ENCODE measurements at places on chromosomes 6 and 20. TPM values are rescaled to one million over a fixed set of nuclear protein-coding genes. Genes with fewer than 3 reads are reported as not detected.

DNA sequence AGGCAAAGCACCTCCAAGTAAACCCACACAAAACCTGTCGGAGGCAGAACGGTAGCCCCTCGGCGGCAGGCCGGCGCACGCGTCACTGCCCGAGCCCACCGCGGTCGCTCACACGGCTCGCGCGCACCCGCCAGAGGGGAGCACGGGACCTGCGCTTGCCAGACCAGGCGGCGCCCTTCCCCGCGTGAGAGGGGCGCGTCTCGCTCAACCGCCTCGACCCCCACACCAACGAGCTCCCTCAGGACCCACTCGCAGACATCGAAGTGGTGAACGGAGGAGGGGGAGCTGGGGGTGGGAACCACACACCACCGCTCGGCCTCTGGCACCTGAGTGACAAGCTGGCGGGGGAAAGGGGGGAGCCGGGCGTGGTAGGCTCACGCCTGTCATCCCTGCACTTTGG lies 1513.4 kb upstream of the DEFB115 start:
- DNase-seq, result no peak

DNA sequence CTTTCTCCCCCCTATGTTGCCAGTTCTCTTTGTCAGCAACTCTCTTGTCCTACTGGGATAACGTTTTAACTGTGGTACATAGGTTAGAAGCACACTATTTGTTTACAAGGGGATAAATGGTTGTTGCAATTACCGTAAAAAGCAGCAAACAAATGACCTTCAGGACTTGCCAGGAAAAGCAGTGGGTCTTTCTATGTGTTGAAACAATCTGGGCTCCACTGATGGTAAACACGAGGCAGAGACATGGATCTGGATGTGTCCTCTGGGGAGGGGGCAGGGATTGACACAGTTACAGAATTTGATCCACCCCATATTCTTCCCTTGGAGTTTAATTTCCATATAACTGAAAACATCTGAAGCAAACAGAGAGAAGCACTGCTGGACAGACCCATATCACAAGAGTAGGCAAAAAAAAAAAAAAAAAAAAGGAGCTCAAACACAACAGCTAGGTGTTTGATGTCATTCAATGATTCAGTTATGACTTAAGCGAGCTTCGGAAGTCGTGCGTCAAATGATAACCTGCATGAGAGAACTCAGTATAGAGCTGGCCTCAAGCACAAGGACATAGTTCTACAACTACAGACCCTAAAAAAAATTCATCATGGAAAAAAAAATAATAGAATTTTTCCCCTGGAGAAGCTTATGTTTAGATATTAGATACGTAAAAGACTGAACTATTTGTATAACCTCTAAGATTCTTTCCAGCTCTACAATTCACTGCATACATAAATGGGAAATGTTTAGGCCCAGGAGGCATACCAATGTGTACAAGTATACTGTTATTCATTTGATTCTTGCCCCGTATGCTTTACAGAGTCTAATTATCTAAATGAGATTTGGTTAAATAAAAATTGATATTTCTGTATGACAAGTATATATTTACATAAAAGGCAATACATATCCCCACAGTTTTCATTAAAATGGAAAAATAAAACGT lies 127.7 kb downstream of the ALDH8A1 start:
- no peak for DNase-seq

DNA sequence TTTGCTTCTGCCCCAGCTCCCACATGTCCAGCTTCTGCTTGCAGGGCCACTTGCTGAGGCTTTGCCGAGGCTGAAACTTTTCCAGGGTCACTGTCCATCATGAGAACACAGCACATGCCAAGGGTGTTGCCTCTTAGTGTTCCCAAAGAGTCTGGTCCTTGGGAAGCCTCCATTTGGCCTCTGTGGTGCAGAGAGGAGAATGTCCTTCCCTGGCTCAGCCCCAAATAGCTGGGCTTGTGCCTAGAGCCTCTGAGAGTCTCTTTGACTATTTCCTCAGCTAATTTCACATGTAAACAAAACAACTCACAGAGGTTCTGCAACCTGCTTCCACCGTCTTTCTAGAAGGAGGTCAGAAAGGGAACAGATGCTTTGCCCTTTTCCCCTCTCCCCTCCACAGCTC lies 40.4 kb upstream of the RAB23 start:
- peak; percentile 39 for DNase-seq

DNA sequence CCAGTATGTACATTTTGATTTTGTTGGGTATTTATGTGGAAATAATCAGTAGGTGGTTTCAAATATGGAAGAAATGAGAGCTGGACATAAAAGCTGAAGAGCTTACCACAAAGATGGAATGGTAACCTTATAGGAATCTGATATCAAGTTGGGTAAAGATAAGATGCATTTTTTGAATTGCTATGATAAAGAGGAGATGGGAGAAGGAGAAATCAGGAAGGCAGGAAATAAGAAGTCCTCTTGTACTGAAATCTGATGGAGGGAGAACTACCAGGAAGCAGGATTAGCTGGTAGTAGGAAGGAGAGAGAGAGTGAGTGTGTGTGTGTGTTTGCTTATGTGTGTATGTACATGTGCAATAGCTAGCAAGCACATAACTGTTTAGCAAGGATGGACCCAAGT lies 468.4 kb downstream of the PHF3 start:
- DNase-seq, result no peak

- no peak for DNase-seq
These were observed 64.2 kb upstream of the SUPT3H start for GRCh38 chr6:45441851-45442453.

DNA sequence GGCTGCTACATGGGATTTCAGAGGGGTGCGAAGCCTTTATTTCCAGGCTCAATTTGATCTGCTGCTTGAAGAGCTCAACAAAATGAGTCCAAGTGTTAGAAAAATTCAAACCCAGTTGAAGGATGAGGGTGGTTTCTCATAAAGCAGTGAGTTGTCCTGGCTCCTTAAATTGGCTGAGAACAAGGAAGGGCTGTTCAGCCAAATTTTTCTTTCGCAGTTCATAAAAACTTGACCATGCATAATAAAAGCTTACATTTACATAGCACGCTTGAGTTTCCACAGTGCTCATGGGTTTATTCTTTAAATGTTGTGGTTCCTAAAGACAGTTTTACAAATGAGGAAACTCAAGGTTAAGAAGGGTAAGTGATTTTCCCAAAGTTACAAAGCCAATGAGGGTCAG lies 174.4 kb upstream of the FOXA2 start:
- no peak for DNase-seq

The RNF182 gene
- polyA plus RNA-seq, result 0.03 TPM

The SEL1L2 gene
- polyA plus RNA-seq, result 0.40 TPM

The PSORS1C1 gene
- 5.1 TPM for polyA plus RNA-seq

- no peak for DNase-seq
These were observed 659 bp downstream of the TMX4 start for GRCh38 chr20:8018958-8019245.

The EBF4 gene
- polyA plus RNA-seq, result 1.6 TPM

The FOXQ1 gene
- polyA plus RNA-seq, result 0.24 TPM

The ABT1 gene
- polyA plus RNA-seq, result 7.3 TPM

The SYTL3 gene
- polyA plus RNA-seq, result 2.5 TPM

DNA sequence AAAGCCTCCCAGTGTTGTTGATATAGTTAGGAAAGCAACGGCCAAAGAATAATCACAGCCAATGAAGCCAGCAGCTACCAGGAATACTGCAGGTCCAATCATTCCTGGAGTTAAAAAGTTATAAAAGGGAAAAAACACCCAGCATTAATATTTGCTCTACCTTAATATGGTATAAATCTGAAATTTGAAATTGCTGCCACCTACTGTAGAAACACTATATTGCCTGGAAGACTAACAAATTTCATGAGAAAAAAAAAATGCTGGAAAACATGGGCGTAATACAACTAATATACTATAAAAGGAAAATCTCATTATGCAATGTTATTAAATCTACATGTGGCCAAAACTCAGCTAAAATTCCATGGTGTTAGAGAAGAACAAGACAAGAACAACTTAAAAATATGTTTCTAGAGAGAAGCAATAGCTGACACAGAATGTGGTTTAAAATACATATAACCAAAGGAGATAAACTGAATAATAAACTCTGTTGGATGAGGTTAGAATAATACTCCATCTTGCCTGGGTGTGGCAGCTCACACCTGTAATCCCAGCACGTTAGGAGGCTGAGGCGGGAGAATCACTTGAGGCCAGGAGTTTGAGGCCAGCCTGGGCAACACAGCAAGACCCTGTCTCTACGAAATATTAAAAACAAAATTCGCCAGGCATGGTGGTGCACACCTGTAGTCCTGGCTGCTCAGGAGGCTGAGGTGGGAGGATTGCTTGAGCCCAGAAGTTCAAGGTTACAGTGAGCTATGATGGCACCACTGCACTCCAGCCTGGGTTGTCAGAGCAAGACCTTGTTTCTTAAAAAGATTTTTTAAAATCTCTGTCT lies 43.1 kb downstream of the SLC17A5 start:
- no peak for DNase-seq

DNA sequence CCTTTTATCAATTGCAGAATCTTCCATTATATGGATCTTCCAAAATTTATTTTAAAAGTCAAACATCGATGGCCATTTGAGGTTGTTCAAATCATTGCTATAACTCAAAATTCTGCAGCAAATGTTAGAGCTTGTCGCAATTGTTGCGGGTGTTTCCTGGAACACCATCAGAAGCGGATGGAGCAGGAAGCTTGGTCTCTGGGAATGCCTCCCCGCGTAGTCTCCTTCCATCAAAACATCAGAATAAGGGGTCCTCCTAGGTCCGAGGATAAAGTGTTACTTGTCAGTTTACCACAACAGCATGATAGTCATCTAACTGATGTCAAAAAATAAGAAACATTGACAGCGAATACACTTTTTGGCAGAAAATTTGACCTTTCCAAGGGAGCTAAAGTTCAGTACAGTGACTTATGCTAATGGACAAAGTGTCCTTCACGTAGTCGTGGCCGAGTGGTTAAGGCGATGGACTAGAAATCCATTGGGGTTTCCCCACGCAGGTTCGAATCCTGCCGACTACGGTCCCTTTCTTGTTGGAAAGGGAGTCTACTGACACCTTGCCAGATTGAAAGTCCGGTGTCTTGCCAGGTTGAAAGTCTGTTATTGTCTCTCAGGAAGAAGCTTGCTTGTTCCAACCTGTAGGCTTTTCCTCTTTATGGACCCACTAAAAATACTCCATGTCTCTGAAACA lies 59.0 kb upstream of the ZNF184 start:
- no peak for DNase-seq

GRCh38 chr6:155778336-155778735 lies 322.7 kb upstream of the NOX3 start:
- DNase-seq, result no peak

The MOG gene
- not detected for polyA plus RNA-seq

- no peak for DNase-seq
These were observed 20.3 kb upstream of the SPDEF start for GRCh38 chr6:34576286-34576955.

DNA sequence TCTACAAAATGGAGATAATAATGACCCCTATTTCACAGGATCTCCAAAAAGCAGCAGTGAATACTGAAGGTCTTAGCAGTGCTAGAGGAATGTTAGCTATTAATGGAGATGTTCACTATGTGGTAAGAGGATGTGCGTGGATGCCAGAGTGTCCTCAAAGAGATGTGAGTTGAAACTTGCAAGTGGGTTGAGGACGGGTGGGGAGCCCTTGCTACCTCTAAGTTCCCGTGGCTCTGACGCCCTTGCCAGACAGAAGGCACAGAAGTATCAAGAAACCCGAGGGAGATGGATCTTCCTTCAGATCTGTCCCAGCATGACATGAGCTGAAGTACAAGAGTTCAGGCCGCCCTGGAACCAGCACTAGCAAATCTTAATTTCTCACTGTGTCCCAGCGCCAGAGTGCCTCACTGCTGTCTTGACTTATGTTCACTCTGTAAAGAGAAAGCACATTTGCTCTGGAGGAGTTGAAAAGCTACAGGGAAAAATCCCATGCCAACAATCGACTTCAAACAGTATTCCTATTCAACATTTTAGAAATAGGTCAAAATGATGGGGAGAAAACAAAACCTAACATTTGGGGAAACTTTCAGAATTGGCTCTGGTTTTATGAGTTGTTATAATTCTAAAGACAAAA lies 59.5 kb downstream of the FYN start:
- DNase-seq, result no peak

DNA sequence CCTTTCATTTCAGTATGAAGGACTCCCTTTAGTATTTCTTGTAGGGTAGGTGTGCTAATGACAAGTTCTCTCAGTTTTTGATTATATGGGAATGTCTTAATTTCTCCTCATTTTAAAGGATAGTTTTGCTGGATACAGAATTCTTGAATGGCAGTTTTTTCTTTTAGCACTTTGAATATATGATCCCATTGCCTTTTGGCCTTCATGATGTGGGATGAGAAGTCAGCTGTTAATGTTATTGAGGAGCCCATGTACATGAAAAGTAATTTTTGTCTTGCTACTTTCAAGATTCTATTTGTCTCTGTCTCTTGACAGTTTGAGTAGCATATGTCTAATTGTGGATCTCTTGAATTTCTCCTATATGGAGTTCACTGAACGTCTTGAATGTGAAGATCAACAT lies 30.9 kb downstream of the RSPH3 start:
- DNase-seq, result no peak

DNA sequence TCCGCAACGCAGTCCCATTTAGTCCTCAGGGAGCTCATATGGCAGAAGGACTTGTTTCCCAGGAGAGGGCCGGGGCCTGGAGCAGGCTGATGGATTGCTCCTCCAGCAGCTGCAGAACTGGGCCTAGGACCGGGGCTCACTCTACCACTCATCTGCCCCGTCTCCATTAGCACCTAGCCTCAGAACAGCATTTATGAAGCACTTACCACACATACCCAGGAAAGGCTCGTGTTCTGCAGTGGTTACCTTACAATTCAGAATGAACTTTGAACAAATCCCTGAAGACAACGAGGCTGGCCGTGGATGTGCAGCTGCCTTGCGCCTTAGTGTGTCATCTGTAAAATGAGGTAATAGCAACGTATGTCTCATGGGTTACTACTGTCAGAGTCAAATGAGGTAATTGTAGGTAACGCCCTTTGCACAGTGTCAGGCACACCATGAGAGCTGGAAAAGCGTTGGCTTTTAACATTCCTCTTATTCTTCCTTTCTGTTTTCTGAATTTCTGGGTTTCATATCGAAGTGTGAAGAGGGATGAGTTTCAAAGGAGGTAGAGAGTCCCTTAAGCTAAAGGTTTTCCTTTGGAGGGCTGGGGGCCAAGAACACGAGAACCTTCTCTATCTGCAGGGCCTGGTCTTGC lies 46.3 kb upstream of the CD93 start:
- DNase-seq, result peak; percentile 8

The HUS1B gene
- polyA plus RNA-seq, result not detected

DNA sequence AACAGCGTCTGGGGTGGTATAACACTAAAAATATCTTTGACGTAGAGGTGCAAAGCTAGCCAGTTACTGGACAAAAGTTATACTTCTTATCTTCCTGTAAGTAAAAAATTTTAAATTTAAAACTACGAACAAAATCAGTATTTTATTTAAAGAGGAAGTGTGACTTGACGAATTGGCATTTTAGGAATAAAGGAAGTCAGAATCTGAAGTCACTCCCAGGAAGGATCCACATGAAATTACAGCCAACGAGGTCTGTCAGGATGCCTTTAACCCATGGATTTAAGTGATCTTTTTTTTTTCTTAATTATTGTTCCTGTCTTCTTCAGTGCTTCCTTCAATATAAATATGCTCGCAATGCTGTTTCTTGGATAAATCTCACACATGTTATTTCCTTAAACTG lies 27.2 kb upstream of the SNX9 start:
- no peak for DNase-seq

GRCh38 chr6:29720863-29721262 lies 2.4 kb upstream of the HLA-F start:
- no peak for DNase-seq

All from adrenal gland (tissue), 19 donors.